ENCODE measurements at places on chromosomes 6 and 20.

DNA sequence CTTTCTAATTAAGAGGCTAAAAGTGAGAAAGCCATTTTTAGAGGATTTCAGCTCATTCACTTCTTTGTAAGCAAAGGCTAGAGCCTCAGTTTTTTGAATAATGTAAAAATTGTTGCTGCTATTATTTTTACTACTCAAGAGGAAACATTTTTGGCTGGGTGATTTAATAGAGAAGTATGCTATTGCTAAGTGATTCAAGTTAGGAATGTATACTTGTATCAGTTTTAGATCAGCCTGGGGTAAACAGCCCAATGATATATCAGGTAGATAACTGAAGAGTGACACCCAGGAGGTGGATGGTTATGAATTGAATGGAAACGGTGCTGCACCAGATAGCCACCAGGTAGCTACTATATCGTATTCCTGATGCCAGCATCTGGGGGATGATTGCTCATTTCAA, 9.2 kb downstream of the QKI start:
- no peak for DNase-seq

DNA sequence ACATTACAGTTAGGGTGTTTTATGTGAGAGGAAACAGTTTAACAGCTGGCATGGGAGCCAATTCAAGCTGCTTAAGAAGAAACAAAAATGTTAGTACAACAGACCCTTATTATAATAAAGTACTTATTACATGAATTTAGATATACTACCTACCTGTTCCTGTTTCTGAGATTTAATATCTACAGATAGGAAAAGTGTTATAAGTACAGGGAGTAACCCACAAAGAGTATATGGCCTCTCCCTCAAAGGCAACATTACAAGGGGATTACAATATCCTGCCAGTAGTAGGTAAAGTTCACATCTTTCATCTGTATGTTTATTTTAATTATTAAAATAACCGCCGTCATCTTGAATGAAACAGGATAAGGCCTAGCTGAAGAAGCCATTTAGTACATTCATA, 1.8 kb upstream of the ME1 start:
- no peak for DNase-seq

DNA sequence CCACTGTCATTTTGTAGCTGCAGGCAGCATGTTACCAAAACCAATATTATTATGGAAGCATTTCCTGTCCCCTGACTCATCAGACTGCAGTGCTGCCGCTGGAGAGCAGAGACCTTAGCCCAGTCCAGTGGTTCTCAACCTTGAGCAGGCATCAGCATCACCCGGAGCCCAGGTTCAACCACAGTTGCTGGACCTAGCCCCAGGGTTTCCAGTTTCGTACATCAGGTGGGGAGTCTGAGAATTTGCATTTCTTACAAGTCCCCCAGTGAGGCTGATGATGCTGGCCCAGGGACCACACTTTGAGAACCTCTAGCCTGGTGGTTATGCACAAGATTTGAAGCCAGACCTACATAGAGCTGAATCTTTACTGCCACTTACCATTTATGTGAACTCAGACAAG, 47.3 kb downstream of the LY86 start:
- no peak for DNase-seq

DNA sequence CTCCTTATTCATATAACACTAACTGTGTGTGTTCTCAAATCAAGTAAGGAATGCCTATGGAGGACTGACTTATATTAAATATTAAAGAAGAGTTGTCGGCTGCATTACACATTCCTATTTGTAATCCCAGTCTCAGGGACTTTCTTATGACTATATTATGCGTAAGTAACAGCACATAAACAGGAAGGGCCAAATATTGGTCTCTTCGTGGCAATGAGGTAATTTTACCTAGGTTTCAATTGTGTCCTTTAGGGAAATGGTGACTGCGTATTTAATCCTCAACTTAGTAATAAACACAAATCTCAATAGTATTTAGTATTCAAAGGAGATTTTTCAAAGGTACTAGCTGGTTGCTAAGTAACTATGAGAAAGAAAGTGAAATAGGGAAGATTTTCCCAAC, 22.8 kb upstream of the EPM2A start:
- DNase-seq, result no peak

DNA sequence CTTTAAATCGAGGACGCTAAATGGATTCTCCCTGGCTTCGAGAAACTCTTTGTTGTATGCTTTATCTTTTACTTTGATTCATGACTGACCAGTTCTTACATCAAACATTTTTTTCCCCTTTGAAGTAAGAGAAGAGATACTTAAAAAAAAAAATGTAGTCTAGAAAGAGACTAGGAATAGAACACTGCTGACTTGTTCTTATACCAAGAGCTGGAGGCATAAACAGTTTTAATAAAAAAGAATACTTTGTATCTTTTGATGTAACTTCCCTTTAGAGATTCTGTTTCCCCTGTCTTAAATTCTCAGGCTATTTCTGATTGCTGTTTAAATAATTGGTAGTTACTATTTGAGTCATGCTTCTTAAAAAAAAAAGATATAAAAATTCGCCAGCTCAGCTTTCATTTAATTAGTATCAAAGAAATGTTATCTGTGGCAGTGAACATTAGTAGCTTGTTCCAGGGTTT, 4.8 kb downstream of the ASXL1 start:
- no peak for DNase-seq

GRCh38 chr20:23156842-23157423, 70.8 kb upstream of the CD93 start:
- DNase-seq, result no peak

- DNase-seq, result no peak
Measured at GRCh38 chr20:23197836-23198235, 111.7 kb upstream of the CD93 start.

- DNase-seq, result no peak
Measured at GRCh38 chr6:21500314-21501020, 93.1 kb upstream of the SOX4 start.

- DNase-seq, result no peak
Measured at GRCh38 chr6:30963641-30964040, 19.9 kb upstream of the MUC21 start.

DNA sequence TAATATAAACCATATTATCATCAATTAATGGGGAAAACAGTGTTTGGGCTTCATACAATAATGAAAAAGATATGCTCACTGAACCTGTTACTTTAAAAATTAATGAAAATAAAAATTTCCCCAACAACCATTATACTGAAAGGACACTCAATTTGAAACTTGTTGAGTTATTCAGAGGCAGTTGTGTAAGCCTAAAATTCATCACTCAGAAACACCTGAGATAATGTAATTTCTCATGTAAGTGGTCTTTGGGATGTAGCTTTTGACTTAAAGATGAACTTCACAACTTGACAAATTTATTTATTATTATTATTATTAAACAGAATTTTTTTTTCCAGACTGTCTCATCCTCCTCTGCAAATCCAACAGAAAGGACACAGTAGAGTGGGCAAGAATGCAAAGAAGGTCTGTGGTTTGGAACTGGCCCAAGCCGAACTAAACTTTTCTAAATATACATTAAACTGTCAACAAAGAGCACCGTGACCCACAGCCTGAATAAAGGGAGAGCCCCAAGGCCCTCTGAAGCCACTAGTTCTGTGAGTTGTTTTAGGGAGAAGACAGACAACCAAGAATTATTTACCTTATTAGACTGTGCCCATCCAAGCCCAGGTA, 32.2 kb upstream of the HEY2 start:
- DNase-seq, result peak; percentile 44

DNA sequence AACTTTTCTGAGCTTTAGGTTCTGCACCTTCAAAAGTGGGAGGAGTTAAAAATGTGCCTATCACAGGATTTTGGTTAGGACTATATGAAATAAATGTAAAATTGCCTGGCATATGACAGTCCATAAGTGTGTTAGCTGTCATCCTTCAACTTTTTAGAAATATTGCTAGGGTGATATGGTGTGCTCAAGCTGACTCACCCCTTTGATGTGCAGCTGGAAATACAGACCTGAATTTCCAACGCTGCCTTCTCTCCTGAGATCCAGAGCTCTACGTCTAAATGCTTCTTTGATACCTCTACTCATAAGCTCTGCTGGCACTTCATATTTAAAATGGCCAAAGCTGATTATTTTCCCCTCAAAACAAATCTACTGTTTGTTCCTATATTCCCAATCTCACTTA, 2.7 kb downstream of the SLC35B3 start:
- no peak for DNase-seq

DNA sequence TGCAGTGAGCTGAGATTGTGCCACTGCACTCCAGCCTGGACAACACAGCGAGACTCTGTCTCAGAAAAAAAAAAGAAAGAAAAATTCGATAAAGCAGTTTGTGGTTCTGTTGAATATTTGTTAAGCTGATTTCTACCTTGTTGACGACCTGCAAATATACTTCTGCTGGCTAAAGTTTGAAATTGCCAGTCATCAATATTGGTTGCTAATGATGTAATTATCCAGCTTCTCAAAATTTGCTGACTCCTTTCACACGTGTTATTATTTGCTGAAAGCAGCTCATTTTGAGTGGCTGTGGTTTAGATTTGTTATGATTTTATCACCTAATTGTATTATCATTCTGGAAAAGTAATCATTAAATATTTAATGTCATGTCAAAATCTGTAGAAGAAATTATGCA, 774.3 kb downstream of the QKI start:
- no peak for DNase-seq

GRCh38 chr20:17795501-17796071, 95.8 kb downstream of the BANF2 start:
- DNase-seq, result no peak

DNA sequence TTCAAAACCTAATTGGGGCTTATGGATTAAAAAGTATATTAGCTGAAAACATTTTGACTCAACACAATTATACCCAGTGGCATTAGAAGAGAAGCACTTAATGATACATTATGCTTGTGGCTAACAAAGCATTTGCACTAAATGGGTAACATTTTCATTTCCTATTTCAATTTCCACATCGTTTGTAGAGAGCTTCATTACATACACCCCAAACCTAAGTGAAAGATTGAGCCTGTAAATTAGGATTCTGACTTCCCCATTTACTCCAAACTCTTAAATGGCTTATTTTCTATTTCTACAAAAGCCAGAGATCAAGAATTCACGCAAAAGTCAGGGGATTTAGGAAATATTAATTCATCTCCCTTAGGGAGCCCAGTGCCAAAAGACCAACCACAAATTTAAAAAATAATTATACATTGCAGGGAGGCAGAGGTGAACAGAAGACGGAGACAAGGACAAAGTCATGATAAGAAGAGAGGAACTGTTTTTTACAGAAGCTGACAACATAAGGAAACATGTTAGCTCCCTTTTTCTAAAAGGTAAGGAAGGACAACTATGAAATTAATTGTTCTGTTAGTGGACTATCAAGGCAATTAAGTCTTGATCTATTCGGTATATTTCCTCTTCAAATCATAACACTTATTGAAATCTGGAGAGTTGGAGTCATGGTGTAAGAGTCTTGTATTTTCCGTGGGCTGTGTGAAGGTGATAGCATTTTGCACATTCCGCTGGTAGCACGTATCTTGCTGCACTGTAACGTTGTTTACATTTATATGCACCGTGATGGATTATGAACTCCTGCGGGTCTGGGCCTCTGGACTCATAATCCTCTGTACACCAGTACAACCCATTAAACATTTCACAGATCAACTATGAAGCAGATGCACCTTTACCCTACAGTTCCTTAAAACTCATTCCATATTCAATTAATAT, 24.8 kb upstream of the EZR start:
- DNase-seq, result no peak

DNA sequence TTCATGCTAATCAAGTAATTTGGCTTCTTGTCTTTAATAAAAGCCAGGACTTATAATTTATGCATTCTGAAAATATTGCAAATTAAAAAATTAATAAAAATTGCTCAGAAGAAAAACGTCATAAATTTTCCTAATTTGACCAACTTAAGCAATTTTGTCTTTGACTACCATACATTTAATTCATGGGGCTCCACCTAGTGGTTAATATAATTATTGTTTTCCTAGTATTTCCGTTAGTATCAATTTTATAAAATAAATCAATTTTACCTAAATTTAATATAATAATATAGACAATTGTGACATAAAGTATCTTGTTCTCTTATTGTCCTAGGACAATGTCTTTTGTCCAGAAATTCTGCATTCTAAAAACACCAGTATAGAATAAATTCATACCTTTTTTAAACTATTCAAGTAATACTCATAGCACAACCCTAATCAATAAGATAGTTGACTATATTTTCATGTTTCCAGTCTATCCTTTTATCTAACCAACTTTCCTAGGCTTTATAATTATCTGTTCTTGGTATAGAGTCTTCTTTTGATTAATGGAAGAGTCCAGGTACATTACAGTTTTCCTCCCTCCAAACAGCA, 319.9 kb downstream of the TRDN start:
- peak; percentile 2 for DNase-seq

DNA sequence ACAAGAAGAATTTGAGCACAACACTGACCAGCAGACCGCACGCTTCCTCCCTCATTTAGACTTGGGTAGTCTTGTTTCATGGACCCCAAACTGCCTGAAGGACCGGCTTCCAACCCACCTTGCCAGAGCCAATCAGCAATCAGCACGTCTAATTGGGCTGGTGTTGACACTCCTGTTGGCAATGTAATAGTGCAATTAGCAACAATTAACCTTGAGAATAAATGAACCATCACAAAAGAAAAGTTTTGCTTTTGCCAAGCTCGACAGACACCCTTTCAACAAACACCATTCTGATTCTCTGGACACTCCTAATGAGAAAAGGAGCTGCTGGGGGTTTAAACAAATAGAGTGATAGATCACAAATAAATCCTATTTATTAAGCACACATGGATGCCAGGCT, 61.0 kb downstream of the EDN3 start:
- no peak for DNase-seq

GRCh38 chr20:63411151-63411897, 50.2 kb upstream of the CHRNA4 start:
- DNase-seq, result no peak

GRCh38 chr20:24469894-24470745, 691 bp downstream of the SYNDIG1 start:
- no peak for DNase-seq

- no peak for DNase-seq
Measured at GRCh38 chr6:42049948-42050296, 402 bp upstream of the TAF8 start.

- DNase-seq, result no peak
Measured at GRCh38 chr20:45958593-45958992, 13.4 kb downstream of the ZNF335 start.

DNA sequence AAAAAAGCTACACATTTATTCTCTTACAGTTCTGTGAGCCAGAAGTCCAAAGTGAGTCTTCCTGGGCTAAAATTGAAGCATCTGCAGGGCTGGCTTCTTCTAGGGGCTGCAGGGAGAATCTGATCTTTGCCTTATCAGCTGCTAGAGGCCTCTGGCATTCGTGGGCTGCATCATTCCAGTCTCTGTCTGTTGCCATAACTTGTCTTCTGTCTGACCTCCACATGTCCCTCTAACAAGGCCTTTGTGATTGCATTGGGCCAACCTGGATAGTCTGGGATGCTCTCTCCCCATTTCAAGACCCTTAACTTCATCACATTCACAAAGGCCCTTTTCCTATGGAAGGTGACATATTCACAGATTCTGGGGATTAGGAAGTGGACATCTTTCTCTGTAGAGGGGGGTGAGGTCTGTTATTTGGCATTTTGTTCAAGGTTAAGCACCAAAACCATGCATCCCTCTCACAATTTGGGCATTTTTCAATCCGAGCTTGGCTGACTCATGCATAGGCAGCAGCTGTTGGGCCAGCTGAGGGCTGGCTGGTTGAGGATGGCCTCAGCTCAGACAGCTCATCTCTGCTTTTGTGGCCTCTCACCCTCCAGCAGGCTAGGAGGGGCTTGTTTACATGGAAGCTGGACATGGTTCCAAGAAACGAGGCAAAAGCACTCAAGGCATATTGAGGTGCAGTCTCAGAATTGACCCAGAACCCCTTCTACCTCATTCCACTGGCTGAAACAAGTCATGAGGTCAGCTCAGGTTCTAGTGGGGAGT, 116.1 kb upstream of the NXT1 start:
- no peak for DNase-seq

- DNase-seq, result peak; percentile 75
Measured at GRCh38 chr6:146028252-146028795, 538 bp upstream of the GRM1 start.

Data from GM20000 (cell line).